ENCODE measurements at places on chromosomes 6 and 20.
A peak's percentile ranks its signal among the peaks of the same experiment; 100 is the strongest.

GRCh38 chr6:37168811-37169495 is 999 bp upstream of the PIM1 start:
- peak; percentile 51 for DNase-seq

DNA sequence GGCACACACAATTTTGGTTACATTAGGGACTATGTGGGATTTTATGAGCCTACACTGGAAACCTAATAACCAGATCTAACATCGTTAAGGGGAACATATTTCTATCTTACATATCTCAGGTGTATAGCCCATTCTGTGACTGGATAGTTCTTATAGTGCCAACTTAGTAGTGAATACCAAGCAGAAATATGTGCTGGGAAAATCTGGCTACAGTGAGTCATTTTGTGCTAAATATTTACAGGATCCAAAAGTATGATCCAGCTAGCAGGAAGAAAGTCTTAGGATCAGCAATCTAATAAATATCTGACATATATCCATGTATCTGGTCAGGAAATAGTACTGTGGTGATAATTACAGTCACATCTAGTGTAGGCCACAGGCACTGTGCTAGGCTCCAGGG is 94.6 kb upstream of the INSM1 start:
- no peak for DNase-seq

- no peak for DNase-seq
Measured at GRCh38 chr20:33250666-33251065, 14.9 kb downstream of the BPIFA1 start.

GRCh38 chr6:127423921-127424320 is 35.3 kb downstream of the KIAA0408 start:
- no peak for DNase-seq

GRCh38 chr20:22629447-22629846 is 45.1 kb upstream of the FOXA2 start:
- DNase-seq: no peak

DNA sequence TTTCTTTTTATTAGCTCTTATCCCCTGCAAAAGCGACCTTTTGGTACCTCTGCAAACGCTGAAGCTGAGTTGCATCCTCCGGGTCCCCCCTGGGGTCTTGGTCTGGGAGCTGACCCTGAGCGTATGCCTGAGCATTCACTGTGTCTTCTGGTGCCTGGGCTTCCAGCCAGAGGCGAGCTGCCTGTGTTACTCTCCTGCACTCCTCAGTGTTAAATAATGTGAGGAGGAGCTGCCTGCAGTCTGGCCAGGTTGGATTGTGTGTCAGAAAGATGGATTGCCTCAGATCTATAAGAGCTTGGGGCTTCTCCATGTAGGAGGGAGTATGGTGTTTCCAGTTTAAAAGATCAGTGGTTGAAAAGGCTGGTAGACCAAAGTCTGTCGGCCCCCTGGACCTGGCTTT is 8.7 kb upstream of the GMPR start:
- no peak for DNase-seq

DNA sequence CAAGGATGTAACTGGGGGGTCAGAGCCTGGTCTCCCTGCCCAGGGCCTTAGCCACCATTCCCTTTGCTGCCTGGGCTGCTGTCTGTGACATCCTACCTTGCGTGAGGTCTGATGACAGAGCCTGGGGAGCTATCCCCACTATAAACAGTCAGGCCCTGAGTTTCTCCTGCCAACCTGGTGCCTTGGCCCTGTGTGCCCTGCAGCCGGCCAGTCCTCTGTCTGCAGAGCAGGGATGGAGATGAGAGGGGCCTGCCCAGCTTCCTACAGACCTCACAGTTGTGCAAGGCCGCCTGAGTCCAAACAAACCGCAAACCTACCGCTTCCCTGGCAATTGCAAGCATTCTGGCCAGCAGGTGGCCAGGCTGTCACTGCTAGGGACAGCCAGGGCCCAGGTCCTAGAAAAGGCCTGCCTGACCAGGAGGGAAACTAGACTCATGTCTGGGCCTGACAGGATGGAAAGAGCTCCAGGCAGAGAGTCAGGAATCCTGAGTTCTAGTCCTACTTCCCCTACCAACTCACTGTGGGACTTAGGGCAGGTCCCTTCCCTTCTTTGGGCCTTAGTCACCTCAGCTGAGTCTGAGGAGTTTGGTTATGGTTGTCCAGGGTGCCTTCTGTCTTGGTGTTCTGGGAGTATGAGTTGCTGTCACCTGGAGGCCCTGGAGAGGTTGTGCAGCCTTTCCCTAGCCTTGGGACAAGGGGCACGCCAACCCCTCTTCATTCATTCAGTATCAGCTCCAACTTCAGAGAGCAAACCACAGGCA is 86.2 kb downstream of the VEGFA start:
- no peak for DNase-seq

Measured in stimulated activated CD4-positive, alpha-beta T cell treated with anti-CD3 and anti-CD28 coated beads, Interleukin-2, amount 100 ng/mL, for 24 hours (primary cell).